ENCODE measurements at places on chromosomes 1 and 21.

DNA sequence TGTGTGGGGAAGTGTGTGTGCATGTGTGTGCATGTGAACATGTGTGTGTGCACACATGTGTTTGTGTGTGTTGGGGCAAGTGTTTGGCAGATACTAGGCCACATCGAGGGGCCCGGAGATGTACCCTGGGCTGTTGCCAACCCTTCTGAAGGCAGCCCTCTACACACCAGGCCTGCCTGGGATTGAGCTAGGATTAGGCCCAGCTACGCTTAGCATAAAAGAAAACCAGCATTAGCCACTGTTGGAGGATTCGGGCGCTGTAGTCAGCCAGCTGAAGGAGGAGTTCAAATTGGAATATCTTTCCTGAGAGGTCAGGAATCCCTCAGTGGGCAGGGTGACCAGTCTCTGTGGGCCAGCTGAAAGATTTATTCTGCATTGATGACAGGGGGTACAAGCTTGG, 10.6 kb upstream of the ALX3 start:
- no peak for DNase-seq

DNA sequence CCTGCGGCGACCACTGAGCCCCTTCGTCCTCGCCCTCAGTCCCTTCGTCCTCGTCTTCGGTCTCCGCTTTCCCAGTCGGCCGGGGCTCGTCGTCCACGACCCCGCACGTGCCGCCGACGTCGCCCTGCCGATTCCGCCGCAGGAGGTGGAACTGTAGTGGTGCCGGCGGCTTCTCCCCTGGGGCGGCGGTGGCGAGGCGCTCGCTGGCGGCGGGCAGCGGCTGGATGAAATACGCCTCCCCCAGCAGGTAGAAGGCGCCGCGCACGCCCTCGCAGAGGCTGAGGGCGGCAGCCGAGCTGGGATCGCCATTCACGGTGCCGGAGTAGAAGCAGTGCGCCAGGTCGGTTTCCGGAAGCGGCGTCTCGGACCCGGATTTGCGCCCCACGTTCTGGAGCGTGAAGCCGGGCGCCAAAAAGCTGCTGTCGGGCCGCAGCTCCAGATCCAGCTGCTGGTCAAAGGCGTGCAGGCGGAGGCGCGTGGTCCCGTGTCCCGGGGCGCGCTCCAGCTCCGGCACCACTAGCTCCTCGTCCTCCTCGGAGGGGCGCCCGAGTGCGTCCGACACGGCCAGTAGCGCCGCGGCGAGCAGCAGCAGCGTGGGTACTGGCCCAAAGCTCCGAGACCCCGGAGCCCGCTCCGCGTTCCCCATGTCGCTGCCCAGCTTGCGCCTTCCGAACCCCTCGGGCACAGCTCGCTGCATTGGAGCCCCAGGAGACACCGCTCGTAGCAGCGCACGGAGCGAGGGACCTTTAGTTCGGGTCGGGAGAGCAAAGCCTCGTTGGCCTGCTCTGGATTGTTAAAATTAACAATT, 747 bp downstream of the ADAMTS1 start:
- peak; percentile 54 for DNase-seq

DNA sequence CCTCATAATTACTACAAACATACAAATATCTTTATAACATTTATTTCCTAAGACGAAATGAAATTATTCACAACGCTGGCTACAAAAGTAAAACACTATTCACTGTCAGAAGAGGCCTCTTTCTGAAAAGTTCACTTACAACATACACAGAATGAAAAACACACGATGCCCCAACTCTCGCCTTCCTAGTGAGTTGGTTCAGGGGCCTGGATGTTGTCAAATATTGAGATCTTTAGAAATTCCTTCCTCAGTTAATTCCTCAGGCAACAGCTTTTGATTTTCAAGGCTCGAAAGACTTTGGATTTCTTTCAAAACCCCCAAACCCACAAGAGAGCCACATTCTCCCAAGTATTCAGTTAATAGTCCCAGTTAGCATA, 14.2 kb upstream of the KCNE1 start:
- peak; percentile 3 for DNase-seq

- DNase-seq: no peak
These were observed 8.1 kb upstream of the LEFTY1 start for GRCh38 chr1:225896937-225897549.

DNA sequence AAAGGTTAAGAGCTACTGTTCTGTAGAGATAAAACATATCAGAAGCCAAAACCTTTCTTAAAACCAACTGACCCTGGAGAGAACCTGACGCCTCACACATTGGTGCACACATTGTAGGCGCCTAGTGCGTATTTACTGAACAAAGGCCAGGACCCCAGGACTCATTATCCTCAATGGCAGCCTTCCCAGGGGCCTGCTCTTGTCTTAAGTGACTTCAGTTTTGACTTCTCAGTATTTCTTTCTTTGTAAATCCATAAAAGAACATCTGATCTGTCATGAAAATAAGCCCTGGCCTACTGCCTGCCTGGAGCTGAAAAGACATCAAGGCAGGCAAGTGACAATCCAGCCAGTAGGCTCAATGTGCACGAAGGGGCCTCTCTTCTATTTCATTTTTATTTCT, 27.6 kb downstream of the ABCA4 start:
- DNase-seq: no peak

DNA sequence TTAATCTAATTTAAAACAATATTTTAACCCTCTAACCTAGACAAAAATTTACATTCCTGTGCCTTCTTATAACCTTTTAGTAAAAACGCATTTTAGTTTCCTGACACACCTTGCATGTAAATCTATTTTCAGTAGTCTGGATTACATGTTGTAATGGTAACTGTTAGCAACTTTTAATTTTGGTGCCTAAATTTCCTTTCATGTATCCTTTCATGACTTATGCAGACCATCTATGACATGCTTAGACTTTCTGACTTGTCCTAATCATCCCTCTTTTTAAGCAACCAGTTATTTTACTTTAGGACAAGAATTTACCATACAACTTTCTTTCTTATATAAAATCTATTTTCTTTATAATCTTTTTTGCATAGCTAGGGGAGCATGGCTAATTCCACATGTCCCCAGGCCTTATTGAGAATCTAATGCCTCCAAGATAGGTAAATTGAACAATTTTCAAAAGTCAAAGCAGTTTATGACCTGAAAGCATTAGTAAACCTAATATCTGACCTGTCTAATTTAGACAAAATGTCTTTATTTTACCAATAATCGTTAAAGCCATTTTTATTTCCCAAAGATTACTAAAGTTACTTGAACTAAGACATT, 57.5 kb upstream of the IL12RB2 start:
- DNase-seq: peak; percentile 14

DNA sequence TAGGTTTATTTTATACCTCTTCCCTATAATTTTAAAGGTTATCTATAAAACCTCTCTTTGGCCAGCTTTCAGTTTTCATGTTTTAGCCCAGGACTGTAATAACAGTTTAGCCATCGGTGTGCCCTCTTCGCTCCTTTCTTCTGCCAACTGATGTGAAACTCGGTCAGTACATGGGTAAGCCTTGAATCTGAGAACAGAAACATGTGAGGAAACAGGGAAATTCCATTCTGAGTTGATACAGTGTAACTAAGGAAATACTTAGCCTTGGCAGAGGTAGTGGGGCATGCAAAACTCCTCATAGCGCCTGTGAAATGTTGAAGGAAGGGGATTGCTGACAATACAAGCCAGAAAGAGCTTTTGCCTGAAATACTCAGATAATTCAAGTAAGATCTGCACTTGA, 465.2 kb downstream of the NCAM2 start:
- peak; percentile 14 for DNase-seq

DNA sequence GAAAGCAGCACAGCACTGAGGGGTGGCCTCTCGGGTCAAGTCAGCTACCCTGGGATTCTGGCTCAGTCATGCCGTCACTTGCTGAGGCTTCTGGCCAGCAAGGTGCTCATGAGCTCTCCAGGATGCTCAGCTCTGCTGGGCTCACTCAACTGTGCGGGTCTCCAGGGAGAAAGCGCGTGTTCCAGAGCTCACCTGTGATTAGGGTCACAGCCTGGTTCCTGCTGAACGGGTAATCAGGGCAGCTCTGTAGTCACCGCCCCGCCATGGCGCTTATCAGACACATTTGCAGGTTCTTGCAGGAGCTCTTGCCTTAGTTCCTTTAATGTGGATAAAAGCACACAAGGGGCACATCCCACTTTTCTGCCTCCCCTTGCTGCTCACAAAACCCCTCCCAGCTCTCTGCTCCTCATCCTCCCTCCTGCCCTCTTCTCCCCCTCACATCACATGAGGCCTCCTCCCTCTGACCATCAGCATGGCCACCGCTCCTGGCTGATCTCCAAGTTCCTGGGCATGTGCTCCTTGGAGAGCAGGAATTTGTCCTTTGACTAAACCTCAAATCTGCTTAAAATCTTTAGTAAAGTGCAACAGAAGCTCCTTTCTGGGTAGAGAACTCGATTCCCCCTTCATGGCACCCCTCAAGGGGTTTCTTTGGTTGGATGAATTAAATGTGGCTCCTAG, 2.0 kb downstream of the PCP4 start:
- DNase-seq: no peak

DNA sequence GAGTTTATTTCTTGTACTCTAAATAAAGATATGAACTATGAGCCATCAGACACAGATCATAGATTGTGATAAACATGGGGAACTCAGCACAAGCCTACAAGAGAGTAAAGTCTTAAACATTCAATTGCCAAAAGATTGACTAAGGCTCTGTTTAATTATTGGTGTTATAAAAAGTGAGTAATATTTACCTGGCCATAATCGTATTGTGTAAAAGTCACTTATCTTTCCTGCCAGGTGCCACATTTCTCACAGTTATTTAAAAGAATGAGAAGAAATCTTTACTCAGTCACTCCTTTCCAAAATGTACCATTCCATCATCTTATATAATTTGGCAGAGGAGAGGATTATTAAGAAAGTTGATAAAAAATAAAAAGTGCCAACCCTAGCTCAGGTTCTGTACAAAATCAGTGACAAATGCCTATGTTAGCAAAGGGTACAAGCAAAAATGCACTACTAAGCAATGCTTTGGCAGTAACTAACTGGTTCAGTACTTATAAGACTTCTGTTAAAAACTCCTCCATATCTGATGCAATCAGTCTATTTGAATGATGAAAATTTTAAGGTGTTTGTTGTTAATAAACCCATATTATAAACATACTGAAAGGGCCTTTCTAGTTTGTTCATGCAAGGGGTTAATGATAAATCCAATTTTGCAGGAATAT, 5.8 kb upstream of the NR5A2 start:
- DNase-seq: no peak

DNA sequence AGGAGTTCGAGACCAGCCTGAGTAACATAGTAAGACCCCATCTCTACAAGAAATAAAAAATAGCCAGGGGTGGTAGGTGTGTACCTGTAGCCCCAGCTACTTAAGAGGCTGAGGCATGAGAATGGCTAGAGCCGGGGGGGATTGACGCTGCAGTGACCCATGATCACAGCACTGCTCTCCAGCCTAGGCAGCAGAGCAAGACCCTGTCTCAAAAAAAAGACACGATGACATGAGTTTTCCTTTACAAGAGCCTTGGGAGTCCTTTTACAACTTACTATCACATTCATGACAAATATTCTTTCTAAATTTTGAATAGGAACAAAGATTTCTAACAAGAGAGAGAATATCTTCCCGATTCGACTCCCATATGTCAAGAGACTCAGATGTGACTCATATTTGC, 3.3 kb upstream of the BRWD1 start:
- no peak for DNase-seq

GRCh38 chr1:37879865-37880264, 20.5 kb upstream of the MTF1 start:
- no peak for DNase-seq

DNA sequence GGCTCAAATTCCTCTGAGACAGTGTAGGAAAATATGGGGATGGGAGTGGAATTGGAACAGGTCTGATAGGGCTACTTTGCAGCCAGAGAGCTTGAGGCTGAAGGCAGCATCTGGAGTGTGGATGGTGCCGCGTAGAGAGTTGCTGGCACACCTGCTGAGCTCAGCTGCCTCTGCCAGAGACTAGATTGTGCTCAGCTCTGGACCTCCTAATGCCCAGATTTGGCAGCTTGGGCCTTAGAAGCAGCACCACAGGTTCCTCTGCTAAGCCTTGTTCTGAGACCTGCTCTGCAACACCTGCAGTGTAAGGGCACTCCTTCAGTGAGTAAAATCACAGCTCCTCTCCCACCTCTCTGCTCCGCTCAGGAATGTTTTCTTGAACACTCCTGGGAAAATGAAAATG, 23.3 kb downstream of the ACOT11 start:
- peak; percentile 56 for DNase-seq

GRCh38 chr1:172144445-172145061, 275.9 kb upstream of the C1orf105 start:
- DNase-seq: peak; percentile 99
